ENCODE measurements at places on chromosomes 16 and 17.

GRCh38 chr17:79835953-79836509, 3.2 kb downstream of the CBX4 start:
- no peak for DNase-seq

GRCh38 chr17:17636272-17636885, 44.9 kb upstream of the PEMT start:
- no peak for DNase-seq

GRCh38 chr16:31361201-31362110, 6.5 kb downstream of the ITGAX start:
- DNase-seq = no peak

GRCh38 chr17:81334987-81335772, 40.1 kb upstream of the SLC38A10 start:
- DNase-seq = no peak

DNA sequence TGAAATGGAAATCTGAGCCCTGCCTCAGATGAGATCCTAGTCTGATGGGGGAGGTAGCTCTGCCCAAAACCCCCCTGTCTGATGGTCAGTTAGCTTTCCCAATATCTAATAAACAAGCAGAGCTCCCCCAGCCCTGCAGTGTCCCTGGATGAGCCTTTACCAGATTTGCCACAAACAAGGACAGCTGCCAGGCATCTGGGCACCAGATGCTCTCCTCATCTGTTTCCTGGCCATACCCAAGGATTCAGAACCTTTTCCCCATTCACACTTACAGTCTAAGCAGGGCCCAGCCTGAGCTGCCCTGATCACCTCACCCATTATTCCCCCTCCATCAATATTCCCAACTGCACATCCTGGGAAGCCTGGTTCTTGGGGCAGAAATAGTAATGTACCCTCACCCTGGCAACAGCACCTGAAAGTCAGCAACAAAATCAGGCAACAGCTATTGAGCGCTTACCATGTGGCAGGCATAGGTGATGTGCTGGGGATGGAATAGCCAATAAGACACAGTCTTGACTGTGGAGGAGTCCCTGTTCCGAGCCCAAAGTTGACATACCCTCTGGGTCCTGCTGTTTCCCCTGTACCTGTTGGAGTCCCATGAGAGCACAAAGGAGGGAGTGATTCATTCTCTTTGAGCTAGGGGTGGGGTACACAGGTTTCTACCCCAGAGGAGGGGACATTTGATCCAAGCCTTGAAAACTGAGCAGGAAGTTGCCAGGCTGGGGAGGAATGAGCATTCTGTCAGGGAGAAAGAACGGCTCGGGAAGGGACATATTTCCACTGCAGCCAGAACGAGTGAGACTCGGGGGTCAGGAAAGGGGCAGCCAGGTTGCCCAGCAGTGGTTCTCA, 147.4 kb downstream of the TMEM132E start:
- DNase-seq = no peak

DNA sequence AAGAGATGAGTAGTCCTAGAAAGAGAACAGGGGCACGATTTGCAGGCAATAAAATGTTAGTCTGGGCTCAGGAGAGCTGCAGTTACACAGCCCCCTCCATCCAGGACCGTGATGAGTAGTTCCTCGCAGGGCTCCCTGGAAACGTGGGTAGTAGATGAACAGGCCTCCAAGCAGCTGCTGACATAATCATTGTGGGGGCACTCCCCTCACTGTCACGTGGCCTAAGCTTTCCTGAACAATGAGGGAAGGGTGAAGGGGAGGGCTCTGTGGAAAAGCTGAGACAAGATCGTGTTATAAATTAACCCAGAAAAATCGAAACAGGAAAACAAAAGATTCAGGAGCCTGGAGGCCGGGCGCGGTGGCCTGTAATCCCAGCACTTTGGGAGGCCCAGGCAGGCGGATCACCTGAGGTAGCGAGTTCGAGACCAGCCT, 1.3 kb upstream of the PER1 start:
- DNase-seq = peak; percentile 14

GRCh38 chr17:48244814-48245213, 137.2 kb downstream of the SNX11 start:
- DNase-seq = no peak
